ENCODE measurements at places on chromosomes 5 and 9.
A peak's percentile ranks its signal among the peaks of the same experiment; 100 is the strongest.

GRCh38 chr5:107341376-107342084 is 329.2 kb downstream of the EFNA5 start:
- DNase-seq = no peak

DNA sequence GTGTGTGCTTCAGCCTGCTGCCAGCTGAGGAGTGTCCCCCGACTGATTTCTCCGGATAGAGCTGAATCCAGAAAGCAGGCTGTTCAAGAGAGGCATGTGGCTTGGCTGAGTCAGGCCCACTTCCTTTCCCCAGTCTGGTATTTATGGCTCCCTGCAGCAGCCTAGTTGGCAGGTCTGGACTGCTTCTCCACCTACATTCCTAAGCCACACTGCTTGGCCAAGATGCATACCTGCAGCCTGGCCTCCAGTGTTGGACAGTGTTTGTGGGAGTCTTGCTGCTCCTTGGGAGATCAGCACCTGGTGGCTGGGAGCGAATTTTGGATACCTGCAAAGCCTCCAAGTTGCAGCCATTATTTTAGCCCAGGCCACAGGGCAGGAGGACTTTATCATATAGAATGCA is 670.8 kb downstream of the ACTL7B start:
- no peak for DNase-seq

DNA sequence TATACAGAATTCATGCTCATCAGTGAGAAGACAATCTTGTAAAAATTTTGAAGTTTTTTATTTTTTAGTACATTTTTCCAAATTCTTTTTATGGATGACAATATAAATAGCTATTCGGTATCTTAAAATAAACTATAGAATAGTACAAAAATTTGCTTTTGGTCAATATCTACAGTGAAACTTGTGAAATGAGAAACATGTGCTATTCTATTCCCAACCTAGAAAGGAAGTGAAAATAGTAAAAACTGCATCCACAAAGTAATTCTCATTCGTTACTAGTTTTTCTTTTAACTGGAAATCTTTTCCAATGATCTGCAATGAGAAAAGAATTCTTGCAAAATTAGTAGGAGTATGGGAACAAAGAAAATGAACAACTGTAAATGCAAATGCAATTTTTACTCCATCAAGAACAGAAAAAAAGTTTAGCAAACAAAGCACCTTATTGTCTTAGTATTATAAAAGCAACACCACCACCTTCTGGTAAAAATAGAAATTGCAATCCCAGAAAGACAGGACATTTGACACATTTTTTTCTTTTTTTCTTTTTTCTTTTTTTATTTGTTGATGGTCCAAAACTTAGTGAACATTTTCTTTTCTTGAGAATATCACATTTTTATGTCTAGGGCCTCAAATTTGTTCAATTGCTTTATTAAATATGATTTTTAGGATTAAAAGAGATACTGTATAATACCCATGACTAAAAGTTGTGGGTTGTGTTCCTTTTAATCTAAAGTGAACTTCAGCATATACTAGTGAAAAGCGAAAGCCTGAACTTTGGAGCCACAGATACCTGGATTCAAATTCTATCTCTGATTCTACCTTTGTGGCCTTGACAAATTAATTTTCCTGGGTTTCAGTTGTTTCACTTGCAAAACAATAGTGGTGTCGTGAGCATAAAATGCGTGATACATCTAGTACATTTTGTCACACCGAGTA is 72.3 kb downstream of the SLCO4C1 start:
- DNase-seq = peak; percentile 48

GRCh38 chr5:83608122-83608521 is 112.5 kb downstream of the HAPLN1 start:
- DNase-seq = no peak

GRCh38 chr5:173762930-173763329 is 125.2 kb upstream of the CPEB4 start:
- no peak for DNase-seq

DNA sequence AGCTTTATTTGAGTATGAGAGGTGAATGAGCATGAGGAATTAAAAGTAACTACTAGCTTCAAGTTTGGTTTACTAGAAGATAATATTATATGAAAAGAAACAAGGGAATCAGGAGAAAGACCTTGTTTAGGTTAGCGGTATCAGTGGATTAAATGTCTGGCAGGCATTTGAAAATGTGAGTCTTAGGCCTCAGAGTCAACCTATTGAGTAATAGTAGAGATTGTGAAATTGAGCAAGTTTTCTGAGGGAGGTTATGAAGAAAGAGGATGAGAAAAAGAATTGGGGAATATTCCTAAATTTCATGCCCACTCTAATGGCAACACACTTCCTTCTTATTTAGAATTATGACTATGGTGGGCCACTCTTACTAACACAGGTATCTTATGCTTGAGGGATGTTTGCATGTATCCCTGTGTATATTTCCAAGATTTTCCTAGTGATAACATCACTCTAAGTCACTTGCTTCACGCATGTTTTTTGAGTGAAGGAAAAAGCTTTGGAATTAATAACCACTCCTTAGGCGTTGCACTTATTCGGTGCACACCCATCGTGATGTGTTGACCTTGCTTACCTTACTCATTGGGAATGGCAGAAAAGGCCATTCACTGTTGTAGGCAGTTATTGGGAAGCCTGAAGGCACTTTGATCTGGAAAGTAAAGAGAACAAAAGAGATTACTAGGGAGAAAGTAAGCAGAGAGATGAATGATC is 8.2 kb upstream of the ELL2 start:
- no peak for DNase-seq

GRCh38 chr5:68478301-68479095 is 262.9 kb downstream of the PIK3R1 start:
- no peak for DNase-seq

- no peak for DNase-seq
Measured at GRCh38 chr5:151718646-151719045, 31.9 kb upstream of the SPARC start.

DNA sequence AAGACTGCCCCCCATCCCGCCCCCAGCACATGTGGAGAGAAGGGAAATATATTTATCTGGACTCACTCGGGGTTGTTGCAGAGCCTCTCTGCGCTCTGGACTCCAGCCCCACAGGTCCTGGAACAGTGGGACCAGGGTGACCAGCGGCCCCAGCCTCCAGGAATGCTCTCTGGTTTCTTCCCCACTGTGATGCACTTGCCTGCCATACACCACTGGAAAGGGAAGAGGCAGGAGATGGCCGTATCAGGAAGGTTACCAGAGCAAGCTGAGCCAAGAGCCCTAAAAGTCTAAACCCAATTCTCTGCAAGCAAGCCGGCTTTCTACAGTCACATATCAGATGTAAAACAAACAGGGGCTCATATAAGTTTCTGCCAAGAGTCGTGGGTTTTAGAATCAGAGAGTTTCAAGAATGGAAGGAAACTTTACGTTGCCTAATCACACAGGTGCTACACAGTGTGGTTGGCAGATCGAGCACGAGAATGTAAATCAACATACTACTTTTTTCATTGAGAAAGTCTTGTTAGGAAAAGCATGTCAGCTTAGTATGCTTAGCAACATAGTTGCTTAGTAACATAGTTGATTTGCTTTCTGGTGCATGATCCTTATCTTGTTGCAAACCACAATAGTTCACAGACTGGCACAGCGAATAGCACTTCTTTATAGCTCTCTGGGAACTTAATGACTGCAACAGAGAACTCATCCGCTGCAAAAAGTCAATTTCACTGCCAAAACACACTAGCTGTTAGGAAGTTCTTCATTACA is 201.2 kb downstream of the TARS1 start:
- DNase-seq = no peak

DNA sequence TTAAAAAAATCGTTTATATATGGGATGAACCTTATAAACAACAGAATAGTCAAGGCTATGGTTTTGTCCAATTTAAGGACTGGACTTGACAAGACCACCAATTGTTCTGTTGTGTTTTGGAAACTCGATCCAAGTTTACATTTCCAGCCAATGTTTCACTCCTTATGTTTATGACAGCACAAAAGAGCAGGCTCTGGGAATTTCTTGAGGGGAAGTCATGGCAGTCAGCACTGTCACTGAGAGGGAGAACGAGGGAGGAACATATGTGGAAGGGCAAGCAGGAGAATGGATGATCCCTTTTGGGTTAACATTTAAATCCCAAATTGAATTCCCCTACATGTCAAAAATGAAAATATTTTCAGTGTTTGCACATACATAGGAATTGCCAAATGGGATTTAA is 292.5 kb downstream of the MARCHF11 start:
- DNase-seq = no peak

- DNase-seq = no peak
Measured at GRCh38 chr5:139600336-139600949, 39.3 kb downstream of the UBE2D2 start.

DNA sequence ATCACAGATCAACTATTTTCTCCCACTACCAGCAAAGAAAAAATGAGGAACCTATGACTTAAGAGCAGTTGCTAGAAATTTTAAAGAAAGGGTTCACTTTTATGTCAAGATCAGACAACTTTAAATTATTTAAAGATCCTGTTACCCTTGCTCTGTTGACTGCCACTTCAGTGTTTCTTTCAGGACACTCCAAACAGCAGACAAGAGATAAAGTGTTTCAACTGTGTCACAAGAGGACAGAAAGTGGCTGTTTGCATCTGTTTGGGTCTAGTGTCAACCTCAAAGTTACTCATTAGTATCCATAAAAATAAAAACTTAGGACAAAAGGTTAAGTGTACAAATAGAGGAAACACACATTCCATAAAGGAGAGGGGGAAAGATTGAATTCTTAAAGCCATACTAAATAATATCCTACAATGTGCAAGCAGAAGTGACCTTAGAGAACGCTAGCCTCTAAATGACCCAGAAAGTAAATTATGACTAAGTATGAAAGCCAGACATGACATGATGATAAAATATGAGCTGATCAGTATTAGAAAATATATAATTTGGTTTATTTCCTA is 24.9 kb downstream of the HMGCS1 start:
- DNase-seq = no peak

- DNase-seq = no peak
Measured at GRCh38 chr9:35547889-35548418, 57.1 kb upstream of the TESK1 start.

- no peak for DNase-seq
Measured at GRCh38 chr9:95171001-95171400, 146.5 kb downstream of the FANCC start.

- DNase-seq = no peak
Measured at GRCh38 chr9:121645853-121646807, 5.3 kb upstream of the DAB2IP start.

DNA sequence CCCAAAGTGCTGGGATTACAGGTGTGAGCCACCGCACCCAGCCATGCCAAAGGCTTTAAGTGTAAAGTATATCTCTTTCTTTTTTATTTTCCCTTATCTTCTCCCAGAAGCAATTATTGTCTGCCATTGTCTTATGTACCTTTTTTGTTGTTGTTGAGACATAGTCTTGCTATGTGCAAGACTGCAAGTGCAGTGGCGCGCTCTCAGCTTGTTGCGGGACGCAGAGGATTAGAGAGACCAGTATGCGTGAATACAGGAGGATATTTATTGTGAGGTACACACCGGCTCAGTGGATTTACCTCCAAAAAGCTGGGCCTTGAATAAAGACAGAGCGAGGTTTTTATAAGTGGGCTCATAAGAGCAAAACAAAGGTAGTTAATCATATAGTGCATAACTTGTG is 11.8 kb downstream of the TMEM38B start:
- DNase-seq = no peak
